A549 treated with ZK216348 at 1 μM for 4 hours (cell line): ENCODE measurements at places on chromosomes 11 and 22. TPM values are rescaled to one million over a fixed set of nuclear protein-coding genes. Genes with fewer than 3 reads are reported as not detected.

The MS4A15 gene
- not detected in 5 replicates for total RNA-seq

The UBQLNL gene
- total RNA-seq: 0.09 TPM in 1 of 5 replicates, not detected in the others

The ARSA gene
- 10.9 to 26.5 TPM (median 21.1 TPM) in 5 replicates for total RNA-seq

The MS4A6A gene
- total RNA-seq: not detected in 5 replicates

The ZNF195 gene
- 19.3 to 23.4 TPM (median 19.8 TPM) in 5 replicates for total RNA-seq

The TSGA10IP gene
- not detected in 5 replicates for total RNA-seq

The CTSW gene
- total RNA-seq: 0.20 TPM in 1 of 5 replicates, not detected in the others

The BLID gene
- total RNA-seq: not detected in 5 replicates

The TTC9C gene
- 30.4 to 34.7 TPM (median 33.1 TPM) in 5 replicates for total RNA-seq
